ENCODE measurements at places on chromosomes 2 and 18.
A peak's percentile ranks its signal among the peaks of the same experiment; 100 is the strongest.

GRCh38 chr18:54109131-54109683 lies 115.3 kb downstream of the MBD2 start:
- H3K4me1 ChIP-seq: no peaks in the 10 kb centered on the region
- H3K36me3 ChIP-seq: no peaks in the 10 kb centered on the region
- H3K27me3 ChIP-seq: peaks cover 18% of the 10 kb centered on the region
- no peak overlapping the region for H3K27ac ChIP-seq
- no peak for DNase-seq

GRCh38 chr2:138234265-138234664 lies 267.3 kb upstream of the SPOPL start:
- no peak for DNase-seq
- no peaks in the 10 kb centered on the region for H3K27me3 ChIP-seq
- H3K4me3 ChIP-seq: no peak overlapping the region
- no peaks in the 10 kb centered on the region for H3K36me3 ChIP-seq

DNA sequence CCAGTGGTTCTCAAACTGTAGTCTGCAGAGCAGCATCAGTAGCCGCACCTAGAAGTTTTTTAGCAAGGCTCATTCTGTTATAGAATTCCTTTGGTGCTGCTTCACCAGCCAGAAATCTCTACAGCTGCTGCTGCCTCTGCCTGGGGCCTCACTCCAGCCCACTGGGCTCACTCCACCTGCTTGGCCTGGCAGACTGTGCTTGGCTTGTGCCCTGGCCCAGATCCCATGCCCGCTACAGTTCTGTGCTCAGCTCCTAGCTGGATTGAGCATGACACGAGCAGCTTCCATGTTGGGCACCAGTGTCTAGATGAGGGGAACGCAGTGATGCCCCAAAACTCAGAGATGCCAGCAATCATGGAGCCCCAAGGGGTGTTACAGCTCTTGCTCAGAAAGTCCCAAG lies 22.6 kb downstream of the MAPK4 start:
- no peak for DNase-seq
- peaks cover 15% of the 10 kb centered on the region for H3K27me3 ChIP-seq
- no peak overlapping the region for H3K27ac ChIP-seq
- H3K4me1 ChIP-seq: no peaks in the 10 kb centered on the region

DNA sequence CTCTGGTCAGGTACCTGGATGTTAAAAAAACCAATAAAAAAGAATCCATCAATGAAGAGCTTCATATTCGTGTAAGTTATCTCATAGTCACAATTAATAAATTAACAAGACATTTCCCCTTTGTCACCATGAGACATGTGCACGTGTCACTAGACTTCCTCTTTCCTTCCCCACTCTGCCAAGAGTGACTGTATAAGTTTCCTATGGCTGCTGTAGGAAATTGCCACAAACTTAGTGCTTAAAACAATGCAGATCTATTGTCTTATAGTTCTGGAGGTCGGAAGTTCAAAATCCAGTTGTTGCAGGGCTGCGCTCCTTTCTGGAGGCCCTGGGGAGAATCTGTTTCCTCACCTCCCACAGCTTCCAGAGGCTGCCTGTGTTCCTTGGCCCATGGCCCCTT lies 35.8 kb downstream of the SLC9A4 start:
- DNase-seq: no peak
- peaks cover 4% of the 10 kb centered on the region for H3K4me1 ChIP-seq
- no peak overlapping the region for H3K4me3 ChIP-seq
- H3K36me3 ChIP-seq: no peaks in the 10 kb centered on the region

GRCh38 chr2:83782122-83782521 lies 677.0 kb downstream of the SUCLG1 start:
- no peak overlapping the region for H3K4me3 ChIP-seq
- H3K4me1 ChIP-seq: no peaks in the 10 kb centered on the region
- no peak overlapping the region for H3K27ac ChIP-seq
- H3K27me3 ChIP-seq: no peaks in the 10 kb centered on the region
- no peak for DNase-seq

DNA sequence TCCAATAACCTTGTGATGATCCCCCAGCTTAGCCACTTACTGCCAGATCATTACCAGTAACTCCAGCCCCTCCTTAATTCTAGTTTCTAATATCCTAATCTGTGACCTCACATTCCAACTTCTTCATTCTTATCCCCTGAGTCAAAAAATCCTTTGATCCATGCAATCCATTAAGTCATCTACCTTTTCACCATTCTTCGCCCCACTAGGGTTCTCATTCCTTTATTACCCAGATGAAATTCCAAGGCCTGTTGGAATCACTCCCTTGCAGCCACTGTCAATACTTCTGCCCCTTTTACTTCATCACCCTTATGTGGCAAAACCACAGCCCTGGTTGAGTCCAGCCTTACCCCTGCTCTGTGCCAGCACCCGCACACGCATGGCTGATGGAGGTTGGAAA lies 20.3 kb upstream of the IL36G start:
- H3K27ac ChIP-seq: no peak overlapping the region
- no peaks in the 10 kb centered on the region for H3K36me3 ChIP-seq
- no peaks in the 10 kb centered on the region for H3K4me1 ChIP-seq

DNA sequence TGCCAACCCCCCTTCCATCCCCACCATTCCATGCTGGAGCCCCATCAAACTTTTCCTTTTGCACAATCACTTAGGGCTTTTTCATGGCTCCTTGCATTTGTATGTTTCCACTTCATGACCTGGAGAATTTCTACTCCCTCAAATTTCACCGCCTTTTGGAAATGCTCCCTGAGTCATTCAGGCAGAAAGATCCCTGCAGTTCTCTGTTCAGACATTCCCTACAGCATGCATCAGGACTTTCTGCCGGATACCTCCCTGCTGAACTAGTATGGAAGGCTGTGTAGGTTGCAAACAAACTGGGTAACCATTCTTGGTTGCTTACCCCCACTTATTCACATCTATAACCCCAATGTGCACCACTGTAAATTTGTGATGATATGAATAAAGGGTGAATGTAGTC lies 389.6 kb upstream of the CELF4 start:
- no peaks in the 10 kb centered on the region for H3K36me3 ChIP-seq
- no peak overlapping the region for H3K27ac ChIP-seq
- H3K27me3 ChIP-seq: no peaks in the 10 kb centered on the region
- no peak overlapping the region for H3K4me3 ChIP-seq

- H3K4me3 ChIP-seq: peak overlapping the region; percentile 12
- H3K36me3 ChIP-seq: peaks cover 4% of the 10 kb centered on the region
- peak overlapping the region; percentile 2 for H3K27ac ChIP-seq
- no peaks in the 10 kb centered on the region for H3K27me3 ChIP-seq
Measured at GRCh38 chr2:25336383-25336841, 5.3 kb downstream of the DNMT3A start.

DNA sequence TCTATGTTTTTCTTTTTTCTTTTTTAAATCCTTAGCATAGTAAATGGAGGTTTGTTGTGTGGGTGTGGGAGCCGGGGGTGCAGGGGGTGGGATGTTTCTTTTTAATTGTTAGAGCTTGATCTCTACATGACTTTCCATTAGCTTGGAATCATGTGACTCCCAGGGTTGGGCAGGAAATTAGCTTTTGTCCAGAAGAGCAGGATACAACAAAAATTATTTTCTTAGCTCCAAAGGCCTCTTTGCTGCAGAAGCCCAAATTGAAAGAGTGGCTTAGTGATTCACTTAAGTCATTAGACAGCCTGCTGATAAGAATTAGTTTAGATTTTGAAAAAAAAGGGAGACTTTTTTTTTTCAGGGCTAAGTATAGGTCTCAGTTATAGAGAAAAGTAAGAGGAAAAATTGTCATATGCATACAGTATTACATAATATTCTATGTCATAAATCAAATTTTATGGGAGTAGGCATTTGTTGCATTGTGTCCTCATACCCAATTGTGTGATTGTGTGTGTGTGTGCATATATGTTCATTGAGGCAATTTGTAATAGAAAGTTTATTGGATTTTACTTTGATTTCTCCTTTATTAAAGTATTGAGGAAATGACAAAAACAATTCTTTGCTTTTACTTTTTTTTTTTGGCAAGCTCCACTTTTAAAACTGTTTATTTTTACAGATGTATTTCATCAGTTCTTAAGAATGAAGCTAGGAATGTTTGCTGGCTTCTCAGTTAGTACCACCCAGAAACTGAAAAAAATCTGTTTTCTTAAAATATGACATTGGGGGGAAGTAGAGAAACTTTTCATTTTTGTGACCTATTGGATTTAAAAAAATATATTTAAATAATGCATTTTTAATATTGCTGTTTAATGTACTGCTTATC lies 47.4 kb downstream of the TSPYL6 start:
- no peaks in the 10 kb centered on the region for H3K27me3 ChIP-seq
- no peak overlapping the region for H3K4me3 ChIP-seq
- H3K36me3 ChIP-seq: no peaks in the 10 kb centered on the region

DNA sequence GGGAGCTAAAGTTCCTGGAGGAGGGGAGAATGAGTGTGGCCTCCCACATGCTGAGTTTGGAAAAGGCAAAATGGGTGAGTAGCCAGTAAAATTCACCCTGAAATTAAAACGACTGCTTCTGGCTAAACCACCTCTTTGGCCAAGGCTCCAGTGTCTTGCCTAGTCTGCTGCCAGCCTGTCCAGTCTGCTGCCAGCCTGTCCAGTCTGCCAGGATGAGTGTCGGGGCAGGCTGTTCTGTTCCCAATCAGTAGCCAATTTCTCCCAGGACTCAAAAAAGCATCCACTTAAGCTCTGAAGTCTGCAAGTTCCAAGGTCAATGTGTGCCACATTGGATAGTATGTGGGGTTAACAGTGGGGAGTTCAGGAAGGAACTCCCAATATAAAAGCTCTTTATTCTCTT lies 134.6 kb upstream of the KLHL29 start:
- no peaks in the 10 kb centered on the region for H3K4me1 ChIP-seq
- H3K4me3 ChIP-seq: no peak overlapping the region
- H3K27me3 ChIP-seq: peaks cover 22% of the 10 kb centered on the region
- no peaks in the 10 kb centered on the region for H3K36me3 ChIP-seq

DNA sequence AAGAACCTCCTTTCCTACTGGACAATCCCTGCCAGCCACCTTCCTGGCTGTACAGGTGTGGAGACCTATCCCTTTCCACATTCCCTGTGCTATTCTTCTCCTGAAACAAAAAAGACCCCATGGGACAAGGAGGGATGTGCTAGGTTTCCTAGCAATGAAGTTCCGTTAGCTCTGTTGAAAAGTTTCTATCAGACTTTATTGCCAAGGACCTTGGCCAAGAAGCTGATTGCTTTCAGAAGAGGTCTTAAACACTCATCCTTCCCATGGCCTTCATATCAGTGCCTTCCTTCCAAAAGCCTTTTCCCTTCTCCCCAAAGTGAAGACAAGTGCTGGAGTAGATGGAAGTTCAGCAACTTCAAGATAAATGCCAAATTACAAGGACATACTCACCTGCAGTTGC lies 194.8 kb downstream of the AGPS start:
- H3K27me3 ChIP-seq: peaks cover 50% of the 10 kb centered on the region
- H3K4me1 ChIP-seq: peaks cover 1% of the 10 kb centered on the region
- H3K4me3 ChIP-seq: no peak overlapping the region
- no peak for DNase-seq

DNA sequence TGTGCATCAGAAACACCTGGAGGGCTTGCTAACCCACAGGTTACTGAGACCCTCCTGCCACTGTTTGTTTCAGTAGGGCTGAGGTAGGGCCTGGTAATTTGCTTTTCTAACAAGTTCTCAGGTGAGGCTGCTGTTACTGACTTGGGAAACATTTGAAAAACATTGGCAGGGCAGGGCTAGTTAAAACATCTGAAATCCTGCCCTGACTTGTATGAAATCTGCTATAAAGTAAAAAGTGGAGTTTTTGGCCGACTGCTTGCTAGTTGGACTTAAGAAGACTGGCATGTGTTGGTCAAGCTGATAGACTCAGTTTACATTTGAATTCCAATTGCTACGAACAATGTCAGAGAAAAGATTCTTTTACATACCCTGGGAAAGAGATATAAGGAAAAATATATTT lies 111.6 kb upstream of the DLX2 start:
- H3K36me3 ChIP-seq: no peaks in the 10 kb centered on the region
- no peaks in the 10 kb centered on the region for H3K27me3 ChIP-seq
- H3K4me3 ChIP-seq: no peak overlapping the region
- H3K4me1 ChIP-seq: no peaks in the 10 kb centered on the region

- no peaks in the 10 kb centered on the region for H3K4me1 ChIP-seq
- H3K27ac ChIP-seq: no peak overlapping the region
- no peak overlapping the region for H3K4me3 ChIP-seq
- no peaks in the 10 kb centered on the region for H3K36me3 ChIP-seq
- H3K27me3 ChIP-seq: no peaks in the 10 kb centered on the region
- DNase-seq: no peak
Measured at GRCh38 chr2:145366341-145366740, 846.4 kb upstream of the ZEB2 start.

- no peak overlapping the region for H3K4me3 ChIP-seq
- no peak overlapping the region for H3K27ac ChIP-seq
Measured at GRCh38 chr2:205781244-205781931, 99.1 kb downstream of the NRP2 start.

DNA sequence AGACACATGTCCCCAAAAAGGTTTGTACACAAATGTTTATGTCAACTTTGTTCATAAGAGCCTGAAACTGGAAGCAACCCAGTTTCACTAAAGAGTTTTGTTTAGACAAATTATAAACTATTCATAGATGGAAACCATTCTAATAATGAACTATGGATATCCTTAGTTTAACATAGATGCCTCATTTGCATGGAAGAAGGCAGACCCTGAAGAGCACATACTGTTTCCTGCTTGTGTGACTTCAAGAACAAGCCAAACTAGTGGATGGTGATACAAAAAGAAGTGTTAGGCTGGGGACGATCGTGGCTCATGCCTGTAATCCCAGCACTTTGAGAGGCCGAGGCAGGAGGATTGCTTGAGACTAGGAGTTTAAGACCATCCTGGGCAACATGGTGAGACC lies 48.1 kb downstream of the ACOXL start:
- peaks cover 58% of the 10 kb centered on the region for H3K27me3 ChIP-seq
- H3K27ac ChIP-seq: no peak overlapping the region
- H3K4me3 ChIP-seq: no peak overlapping the region
- no peak for DNase-seq
- no peaks in the 10 kb centered on the region for H3K36me3 ChIP-seq

- peaks cover 2% of the 10 kb centered on the region for H3K4me1 ChIP-seq
- H3K27me3 ChIP-seq: peaks cover 13% of the 10 kb centered on the region
- H3K27ac ChIP-seq: no peak overlapping the region
- no peak overlapping the region for H3K4me3 ChIP-seq
- DNase-seq: no peak
Measured at GRCh38 chr18:62018759-62019041, 125.9 kb upstream of the RNF152 start.
